ENCODE measurements at places on chromosomes 3 and 15.

- DNase-seq: no peak
Measured at GRCh38 chr3:181384970-181385369, 326.8 kb upstream of the SOX2 start.

- DNase-seq: no peak
Measured at GRCh38 chr3:71511037-71511436, 72.5 kb downstream of the FOXP1 start.

DNA sequence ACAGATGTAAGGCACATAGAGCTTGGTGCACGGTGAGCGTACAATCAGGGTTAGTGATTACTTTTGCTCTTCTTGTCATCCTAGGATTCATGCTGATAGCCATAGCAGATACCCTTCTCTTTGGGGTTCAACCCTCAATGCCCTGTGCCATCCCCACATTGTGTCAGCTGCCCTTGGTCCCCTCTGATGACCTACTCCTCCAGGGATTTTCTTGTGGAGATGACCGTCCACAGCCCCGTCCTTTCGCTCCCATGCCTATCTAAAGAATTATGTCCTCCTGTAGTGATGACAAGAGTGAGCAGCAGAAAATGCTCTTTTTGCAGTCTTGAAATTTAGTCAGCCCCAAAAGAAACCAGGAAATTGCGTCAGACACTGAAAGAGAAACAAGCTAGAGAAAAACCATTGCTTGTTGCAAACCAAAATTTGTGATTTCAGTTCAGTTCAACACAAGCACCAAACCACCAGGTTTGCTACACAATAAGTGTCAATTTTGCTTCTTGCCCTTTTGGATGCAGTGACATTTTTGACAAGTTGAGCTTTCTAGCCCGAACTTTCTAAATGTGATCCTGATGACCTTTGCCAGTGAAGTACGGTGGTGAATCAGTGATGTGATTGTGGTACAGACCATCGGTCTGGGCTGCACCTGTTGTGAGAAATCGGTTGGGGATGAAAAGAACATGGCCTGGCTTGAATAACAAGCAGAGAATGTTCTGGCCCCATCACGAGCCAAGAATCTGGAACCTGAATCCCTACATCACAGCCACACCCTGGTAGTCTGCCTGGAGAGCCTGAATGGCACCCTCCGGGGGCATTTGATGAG is 41.3 kb downstream of the CMTM7 start:
- DNase-seq: no peak

- DNase-seq: no peak
Measured at GRCh38 chr3:16890597-16891333, 6.0 kb downstream of the PLCL2 start.

GRCh38 chr15:99324082-99324620 is 72.9 kb downstream of the LRRC28 start:
- DNase-seq: no peak

DNA sequence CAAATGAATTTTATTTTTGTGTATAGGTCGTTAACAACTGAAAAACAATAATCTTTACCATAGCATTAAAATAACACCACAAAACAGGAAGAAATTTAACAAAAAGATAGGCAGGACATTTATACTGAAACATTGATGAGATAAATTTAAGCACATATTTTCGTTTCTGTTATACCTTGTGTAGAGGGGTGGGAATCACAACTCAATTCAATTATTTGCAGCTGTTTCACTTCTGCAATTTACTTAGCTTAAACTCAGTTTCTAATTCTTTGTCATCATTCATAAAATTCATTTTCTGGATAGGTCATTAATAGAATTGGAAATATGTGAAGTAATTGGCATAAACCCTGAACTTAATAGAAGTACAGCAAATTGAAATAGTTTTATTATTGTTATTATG is 42.3 kb downstream of the TP63 start:
- no peak for DNase-seq

GRCh38 chr3:189563853-189564563 is 67.2 kb upstream of the TP63 start:
- DNase-seq: no peak

- no peak for DNase-seq
Measured at GRCh38 chr3:4584456-4585249, 91.5 kb downstream of the ITPR1 start.

GRCh38 chr3:14804835-14805780 is 13.7 kb upstream of the FGD5 start:
- DNase-seq: no peak

GRCh38 chr3:3726549-3726948 is 72.7 kb upstream of the LRRN1 start:
- DNase-seq: no peak

DNA sequence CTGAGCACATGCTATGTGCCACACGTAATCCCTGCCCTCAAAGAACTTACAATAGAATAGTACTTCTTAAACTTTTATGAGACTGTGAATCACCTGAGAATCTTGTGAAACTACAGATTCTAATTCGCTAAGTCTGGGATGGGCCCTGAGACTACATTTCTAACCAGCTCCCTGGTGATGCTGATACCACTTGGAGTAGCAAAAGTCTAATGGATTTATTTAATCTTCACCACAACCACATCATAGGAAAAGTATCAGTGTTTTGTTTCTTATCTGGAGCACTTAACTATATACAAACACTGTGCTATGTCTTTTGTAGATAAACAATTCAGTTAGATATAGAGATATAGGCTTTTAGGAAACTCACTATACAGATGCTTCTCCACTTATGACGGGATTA is 23.8 kb upstream of the TCF12 start:
- no peak for DNase-seq

All from mesothelial cell of epicardium (in vitro differentiated cells).